Right cardiac atrium (tissue), 5 donors: ENCODE measurements at places on chromosomes 3 and 15.

- DNase-seq, result peak; percentile 76
Observed at GRCh38 chr15:90300988-90301706, 35.7 kb downstream of the NGRN start.

GRCh38 chr15:96217983-96218382 lies 112.5 kb upstream of the NR2F2 start:
- DNase-seq, result no peak

- no peak for DNase-seq
Observed at GRCh38 chr15:94203306-94203705, 28.1 kb upstream of the MCTP2 start.

DNA sequence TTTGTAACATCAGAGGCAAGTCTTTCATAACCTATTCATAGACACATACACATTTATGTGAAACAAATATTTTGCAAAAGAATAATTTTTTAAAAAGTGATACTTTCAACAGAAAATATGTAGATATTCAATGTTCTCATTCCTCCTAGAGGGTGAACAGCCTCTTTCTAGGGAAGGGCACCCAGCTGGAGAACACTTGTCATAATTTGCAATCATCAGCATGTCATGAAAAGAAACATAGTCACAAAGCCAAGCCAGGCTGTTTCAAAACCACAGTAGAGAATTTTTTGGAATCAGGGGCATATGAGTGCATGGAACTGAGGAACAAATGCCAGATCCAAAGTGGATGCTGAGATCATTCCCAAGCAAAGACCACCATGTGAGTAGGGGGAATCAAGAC lies 406.9 kb upstream of the ADAMTS9 start:
- DNase-seq, result no peak

DNA sequence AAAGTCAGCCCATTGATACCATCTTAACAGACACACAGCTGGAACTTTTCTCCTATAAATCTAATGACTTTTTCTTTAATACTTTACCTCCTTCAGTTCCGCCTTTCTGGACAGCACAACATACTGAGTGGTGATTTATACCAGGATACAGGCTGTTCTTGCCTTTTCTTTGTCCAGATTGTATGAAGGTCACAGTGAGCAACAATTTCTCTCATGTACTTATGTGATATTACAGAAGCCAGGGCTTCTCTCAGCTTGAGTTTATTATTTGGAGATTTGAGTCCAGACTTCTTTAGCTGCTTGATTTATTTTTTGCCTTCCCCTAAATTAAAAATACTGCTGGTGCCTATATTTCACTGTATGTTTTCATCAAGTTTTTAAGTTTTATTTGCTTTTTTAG lies 976.0 kb downstream of the ROBO2 start:
- no peak for DNase-seq

DNA sequence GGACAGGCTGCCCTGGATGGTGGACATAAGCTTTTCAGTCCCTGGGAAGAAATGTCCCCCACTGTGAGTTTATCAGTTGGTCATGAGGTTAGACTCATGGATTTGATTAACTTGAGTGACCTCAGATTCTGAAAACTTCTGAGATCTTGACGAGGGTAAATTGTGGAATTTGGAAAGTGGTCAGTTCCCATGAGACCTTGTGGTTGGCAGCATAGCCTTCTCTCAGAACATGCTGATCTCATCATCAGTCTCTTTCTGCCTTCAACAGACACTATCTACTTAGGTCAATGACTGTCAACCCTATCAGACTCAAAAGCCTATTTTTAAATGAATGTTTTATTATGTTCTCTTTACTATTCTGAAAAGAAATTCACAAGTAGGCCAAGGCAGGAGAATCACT lies 45.6 kb upstream of the NDUFB4 start:
- no peak for DNase-seq

- DNase-seq, result no peak
Observed at GRCh38 chr3:126338790-126339288, 18.4 kb downstream of the KLF15 start.

- DNase-seq, result no peak
Observed at GRCh38 chr3:94414418-94414817, 351.6 kb downstream of the NSUN3 start.

DNA sequence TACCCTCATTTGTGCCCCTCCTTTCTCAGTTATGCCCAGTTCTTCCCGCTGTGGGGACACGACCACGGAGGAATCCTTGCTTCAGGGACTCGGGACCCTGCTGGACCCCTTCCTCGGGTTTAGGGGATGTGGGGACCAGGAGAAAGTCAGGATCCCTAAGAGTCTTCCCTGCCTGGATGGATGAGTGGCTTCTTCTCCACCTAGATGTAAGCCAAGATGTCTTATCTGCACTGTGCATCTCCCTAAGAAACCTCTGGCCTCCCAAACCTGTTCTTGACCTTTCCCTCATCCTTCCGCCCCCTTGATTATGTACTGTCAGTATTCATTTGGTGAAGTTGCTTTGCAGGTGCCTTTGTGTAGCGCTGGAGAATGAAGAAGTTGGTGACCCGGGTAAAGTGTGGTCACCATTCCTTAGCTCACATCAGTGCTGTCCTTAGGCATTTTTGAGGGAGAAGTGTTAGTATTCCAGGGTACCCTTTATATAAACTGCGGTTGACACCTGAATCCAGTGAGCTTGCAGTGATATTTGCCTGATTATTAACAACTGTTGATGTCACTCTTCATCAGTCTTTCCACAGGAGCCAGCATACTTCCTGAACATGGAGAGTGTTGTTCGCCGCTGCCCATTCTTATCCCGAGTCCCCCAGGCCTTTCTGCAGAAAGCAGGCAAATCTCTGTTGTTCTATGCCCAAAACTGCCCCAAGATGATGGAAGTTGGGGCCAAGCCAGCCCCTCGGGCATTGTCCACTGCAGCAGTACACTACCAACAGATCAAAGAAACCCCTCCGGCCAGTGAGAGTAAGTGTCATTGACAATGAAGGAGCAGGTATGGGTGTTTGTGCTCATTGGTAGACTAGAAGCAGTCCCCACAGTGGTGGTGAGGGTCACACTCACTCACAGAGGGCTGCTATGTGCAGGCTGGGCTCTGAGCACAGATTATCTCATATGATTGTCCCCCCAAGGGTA lies 966 bp downstream of the ALAS1 start:
- DNase-seq, result no peak

DNA sequence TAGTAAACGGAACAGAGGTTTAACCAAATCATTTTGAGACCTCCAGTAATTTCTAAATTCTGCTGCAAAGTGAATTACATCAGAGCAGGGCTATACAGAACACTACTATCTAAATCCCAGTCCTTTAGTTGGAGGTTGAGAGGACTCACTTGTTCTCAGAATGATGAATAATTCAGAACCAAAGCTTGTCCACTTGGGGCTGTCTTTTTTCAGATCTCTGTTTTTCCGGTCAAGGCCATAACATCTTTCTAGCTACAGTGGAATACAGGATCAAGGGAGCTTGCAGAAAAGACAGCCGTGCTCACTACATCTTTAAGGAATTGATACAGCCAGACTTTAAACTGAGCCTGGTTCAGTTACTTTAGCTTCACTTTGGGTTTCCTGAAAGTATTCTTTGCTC lies 194.5 kb downstream of the EFHB start:
- no peak for DNase-seq

DNA sequence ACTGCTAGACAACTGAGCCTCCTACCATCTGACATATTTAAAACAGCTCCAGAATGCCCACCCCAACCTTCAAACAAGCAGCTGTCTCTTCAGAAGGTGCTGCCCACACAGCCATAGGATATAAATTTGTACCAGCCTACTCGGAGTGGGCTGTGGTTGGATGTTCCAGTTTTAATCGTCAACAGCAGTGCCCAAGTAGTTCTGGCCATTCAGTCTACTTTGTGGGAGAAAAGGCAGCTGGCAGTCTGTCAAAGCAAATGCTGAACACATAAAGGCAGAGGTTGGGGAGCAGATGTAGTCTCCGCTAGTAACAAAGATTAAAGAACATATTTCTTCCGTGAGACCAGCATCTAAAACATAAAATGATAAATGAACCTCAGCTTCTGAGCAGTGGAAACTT lies 15.9 kb upstream of the ERC2 start:
- DNase-seq, result no peak

GRCh38 chr15:51982770-51983103 lies 11.2 kb upstream of the LEO1 start:
- DNase-seq, result no peak

DNA sequence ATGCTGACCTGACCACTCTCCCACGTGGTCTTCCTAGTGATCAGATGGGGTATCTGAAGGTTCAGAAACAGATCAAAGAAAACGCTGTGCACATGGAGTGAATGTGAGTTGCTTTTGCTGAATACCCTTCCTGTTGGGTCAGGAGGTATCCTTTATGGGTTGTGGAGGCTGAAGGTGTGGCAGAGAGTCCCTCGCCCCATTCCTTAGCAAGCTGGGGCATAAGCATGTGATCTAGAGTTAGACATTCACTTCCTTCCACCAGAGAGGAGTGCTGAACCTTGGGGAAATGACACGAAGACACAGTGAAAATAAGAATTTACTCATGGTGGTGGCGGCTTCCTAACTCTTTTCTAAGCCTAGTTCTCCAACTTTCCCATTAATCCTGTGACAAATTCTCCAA lies 27.8 kb upstream of the SPTBN5 start:
- DNase-seq, result no peak

- DNase-seq, result no peak
Observed at GRCh38 chr3:16058521-16058920, 116.0 kb upstream of the GALNT15 start.

DNA sequence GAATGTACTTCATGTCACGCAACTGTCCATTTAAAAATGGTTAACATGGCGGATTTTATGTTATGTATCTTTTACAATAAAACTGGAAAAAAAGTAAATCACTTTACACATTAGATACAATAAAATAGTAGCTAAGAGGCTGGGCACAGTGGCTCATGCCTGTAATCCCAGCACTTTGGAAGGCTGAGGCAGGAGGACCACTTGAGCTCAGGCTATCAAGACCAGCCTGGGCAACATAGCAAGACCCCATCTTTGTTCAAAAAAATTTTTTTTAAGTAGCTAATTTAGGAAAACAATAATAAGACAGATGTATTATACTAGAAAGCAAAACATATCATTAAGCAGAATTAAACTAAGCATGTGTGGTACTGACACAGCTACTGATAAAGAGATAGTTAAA lies 11.5 kb downstream of the RNF168 start:
- no peak for DNase-seq

DNA sequence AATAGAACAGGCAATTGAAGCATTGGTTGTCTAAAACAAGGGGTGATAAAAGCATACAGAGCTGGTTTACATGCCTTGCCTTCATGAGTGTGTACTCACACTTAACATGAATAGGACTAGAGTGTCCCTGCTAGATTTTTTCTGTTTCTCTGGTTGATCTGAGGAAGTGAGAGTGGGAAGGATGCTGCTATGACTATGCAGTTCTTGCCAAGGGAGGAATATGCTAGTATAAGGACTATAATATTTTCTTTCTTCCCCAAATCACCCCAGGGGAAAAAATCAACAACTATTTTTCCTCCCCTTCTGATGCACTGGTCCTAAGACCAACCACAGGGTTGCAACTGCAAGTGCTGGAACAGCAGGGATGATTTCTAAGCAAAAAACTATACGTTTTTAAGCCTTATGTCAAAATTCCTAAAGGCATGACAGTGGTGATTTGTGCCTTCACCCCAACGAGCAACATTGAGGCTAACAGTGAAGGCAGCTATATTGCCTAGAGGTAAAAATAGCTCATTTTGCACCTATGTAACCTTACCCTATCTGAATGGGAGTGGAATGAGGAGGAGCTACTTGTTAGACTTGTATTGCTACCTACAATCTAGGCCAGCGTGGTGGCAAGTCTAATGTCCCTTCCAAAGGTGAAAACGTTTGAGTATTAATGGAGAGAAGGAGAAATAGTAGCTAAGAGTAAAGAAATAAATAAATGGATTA lies 33.5 kb upstream of the USP8 start:
- DNase-seq, result no peak

DNA sequence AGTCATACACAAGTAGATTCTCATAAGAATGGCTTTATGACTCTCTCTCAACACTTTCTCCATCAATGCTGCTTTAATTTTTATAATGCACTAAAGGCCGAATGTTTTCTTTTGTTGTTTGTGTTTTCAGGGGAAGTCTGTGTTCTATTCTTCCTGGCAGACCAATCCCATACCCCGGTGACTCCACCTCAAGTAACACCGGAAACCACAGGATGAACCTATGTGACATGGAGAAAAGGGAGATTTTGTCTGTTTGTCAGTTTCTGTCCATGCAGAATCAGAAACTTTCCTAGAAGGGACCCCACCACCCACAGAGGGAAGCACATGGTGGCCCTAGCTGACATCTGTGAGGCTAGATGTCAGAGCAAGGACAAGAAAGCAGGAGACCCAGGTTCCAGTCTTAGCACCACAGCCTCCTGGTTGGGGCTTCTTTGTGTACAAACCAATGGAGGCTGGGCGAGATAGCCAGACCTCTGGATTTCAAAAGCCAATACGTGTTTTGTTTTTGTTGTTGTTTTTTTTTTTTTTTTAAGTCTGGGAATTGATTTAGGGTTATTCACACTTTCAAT lies 109.0 kb downstream of the OSBPL10 start:
- no peak for DNase-seq

- no peak for DNase-seq
Observed at GRCh38 chr3:149609595-149609994, 48.2 kb downstream of the WWTR1 start.

DNA sequence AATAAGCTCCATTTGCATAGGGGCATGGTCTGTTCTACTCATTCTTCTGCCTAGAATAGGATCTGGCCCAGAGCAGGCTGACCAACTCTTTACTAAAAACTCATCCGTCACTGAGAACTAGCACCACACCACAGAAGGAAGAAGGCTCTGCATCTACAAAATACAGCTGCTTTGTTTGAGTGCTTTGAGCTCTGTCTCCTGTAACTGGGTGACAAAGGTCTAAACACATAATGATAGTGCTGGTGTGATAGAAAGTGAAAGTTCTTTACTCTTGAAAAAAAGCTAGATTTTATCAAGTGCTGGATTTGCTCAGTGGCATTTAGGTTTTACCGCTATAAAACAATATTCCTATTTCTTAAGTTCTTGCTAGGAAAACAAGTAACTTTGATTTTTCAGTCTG lies 140.7 kb downstream of the FHIT start:
- no peak for DNase-seq

DNA sequence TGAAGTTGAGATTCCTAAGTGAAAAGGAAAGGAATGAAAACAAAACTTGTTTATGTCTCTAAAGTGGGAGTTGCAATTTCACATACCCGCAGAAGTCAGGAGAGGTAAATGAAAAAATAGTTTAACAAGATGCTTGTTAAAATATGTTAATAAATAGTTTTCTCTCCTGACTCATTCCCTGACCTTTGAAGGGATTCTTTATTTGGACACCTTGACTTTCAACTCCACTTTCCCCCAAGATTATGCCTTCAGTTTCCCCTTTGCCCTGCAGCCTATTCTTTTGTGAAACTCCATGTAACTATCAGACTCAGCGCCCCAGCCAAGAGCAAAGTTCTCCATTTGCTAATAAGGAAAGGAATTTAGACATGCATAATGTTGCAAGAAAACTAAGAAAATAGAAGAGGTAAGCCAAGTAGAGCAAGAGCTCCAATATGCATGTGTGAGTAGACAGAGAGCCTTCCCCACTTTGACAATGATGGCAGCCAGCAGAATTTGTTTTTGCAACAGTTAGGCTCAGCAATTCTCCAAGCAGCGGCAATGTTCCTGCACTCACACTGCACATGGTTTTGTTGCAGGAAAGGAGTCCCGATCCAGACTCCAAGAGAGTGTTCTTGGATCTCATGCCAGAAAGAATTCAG lies 61.2 kb downstream of the CD200 start:
- DNase-seq, result peak; percentile 30

GRCh38 chr3:174430986-174431385 lies 428.1 kb upstream of the NAALADL2 start:
- DNase-seq, result no peak

- no peak for DNase-seq
Observed at GRCh38 chr15:78604420-78604819, 16.4 kb downstream of the CHRNA3 start.

- DNase-seq, result no peak
Observed at GRCh38 chr3:97958796-97959195, 13.4 kb downstream of the RIOX2 start.
